NT2/D1 (cell line): ENCODE measurements at places on chromosomes 12 and 14.

DNA sequence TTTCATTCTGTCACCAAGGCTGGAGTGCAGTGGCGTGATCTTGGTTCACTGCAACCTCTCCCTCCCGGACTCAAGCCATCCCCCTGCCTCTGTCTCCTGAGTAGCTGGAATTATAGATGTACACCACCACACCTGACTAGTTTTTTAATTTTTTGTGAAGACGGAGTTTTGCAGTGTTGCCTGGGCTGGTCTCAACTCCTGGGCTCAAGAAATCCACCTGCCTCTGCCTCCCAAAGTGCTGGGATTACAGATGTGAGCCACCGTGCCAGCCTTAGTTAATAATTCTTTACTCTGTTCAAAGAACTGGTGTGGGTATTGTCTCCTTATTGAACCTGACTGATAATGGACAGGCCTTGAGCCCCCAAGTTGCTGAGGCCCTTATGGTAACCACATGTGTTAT is 10.4 kb upstream of the KRT7 start:
- no peak for DNase-seq

GRCh38 chr12:32669584-32669983 is 9.5 kb upstream of the DNM1L start:
- no peak for DNase-seq

DNA sequence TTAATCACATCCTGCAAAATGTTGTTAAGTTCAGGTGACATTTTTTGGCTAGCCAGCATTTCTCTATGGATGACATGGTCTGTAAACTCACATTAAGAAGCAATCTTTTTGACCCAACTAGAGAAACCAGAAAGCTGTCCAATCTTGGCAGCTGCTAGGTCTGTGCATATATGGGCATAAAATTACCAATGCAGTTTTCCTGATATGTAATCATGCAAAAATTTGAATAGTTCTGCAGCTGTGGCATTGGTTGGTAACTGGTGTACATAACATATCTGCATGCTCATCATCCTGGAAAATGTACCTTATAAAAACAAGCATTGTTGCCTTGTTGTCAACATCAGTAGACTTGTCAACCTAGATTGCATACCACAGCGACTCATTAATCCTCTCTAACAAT is 620.0 kb upstream of the LRFN5 start:
- DNase-seq: no peak

DNA sequence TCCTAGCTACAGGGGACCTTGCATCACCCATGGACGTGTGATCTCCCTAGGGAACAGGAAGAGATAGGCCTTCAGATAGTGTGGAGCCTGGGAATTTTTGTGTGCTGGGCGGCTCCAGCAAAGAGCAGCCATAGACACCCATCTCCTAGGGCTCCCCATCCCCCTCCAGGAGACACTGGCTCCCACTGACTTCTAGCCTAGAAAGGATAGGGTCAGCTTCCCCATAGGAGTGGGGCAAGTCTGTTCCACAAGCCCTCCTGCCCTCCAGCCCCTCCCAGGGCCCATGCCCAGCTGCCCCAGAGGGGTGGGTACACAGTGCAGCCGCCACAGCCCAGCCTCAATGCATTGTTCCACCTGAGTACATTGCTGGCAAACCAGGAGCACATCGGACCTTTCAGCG is 16.5 kb upstream of the LALBA start:
- no peak for DNase-seq

GRCh38 chr14:54550514-54550913 is 16.4 kb upstream of the SAMD4A start:
- DNase-seq: no peak

- no peak for DNase-seq
Measured at GRCh38 chr12:1115484-1116231, 124.6 kb downstream of the ERC1 start.

- DNase-seq: no peak
Measured at GRCh38 chr12:113858841-113859386, 107.2 kb downstream of the RBM19 start.

DNA sequence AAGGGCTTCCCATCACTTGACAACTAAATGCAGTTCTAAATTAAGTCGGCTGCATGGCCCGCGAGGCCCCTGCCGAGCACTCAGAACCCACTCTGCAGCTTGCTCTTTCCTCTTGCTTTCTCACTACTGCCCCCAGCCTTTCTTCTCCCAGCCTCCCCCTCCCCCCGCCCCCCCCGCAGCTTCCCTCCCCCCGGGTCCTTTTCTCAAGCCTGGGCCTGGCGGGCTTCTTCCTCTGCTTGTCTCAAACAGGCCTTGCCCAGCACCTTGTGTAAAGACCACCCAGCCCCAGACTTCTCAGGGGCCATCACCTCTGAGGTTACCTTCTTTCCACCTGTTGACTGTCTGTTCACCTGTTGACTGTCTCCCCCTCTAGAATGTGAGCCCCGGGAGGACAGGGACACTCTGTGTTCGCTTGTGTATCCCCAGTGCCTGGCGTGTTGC is 1.1 kb downstream of the CYP46A1 start:
- DNase-seq: no peak

GRCh38 chr12:96176575-96176974 is 17.6 kb upstream of the ELK3 start:
- no peak for DNase-seq

- no peak for DNase-seq
Measured at GRCh38 chr12:54522243-54522642, 24.7 kb downstream of the NCKAP1L start.

DNA sequence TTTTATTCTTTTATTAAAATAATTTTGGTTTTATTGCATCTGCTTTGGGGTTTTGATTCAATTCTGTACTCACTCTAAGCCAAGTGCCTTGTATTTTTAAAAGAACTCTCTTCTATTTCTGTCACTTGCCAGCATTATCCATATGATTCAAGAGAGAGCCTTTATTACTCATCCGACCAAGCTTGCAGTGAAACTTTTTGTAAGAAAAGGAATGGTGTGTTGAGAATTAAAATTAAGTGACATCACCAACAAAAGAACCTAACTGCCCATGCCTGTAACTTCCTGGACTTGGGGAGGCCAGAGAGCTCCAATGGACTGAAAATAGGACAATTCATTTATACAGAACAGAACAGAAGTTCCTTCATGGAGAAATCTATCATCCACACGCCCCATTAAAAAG is 52.1 kb downstream of the GALNT4 start:
- DNase-seq: no peak

GRCh38 chr12:56212361-56212760 is 9.4 kb downstream of the RNF41 start:
- no peak for DNase-seq

DNA sequence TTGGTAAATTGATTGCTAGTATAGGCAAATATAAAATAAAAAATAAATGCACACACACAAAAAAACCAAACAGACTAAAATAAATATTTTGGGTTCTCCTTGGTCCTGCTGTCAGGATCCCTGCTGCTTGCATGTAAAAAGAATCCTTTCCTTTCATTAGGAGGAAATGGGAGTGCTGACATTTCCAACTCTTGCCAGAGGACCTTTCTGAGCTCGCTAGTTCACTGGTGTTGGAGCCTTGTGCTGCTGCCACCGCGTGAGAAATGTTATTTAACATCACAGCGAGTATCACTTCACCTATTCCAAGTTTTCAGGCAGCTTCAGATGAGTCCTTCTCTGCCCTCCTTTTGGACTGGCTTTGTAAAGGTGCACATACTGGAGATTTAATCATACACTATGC is 358.9 kb downstream of the NPAS3 start:
- peak; percentile 3 for DNase-seq

- no peak for DNase-seq
Measured at GRCh38 chr12:19916974-19917373, 451.4 kb upstream of the PDE3A start.
